ENCODE measurements at places on chromosomes 11 and 22. TPM values are rescaled to one million over a fixed set of nuclear protein-coding genes. Genes with fewer than 3 reads are reported as not detected.
A peak's percentile ranks its signal among the peaks of the same experiment; 100 is the strongest.

The DSCAML1 gene
- not detected for total RNA-seq

DNA sequence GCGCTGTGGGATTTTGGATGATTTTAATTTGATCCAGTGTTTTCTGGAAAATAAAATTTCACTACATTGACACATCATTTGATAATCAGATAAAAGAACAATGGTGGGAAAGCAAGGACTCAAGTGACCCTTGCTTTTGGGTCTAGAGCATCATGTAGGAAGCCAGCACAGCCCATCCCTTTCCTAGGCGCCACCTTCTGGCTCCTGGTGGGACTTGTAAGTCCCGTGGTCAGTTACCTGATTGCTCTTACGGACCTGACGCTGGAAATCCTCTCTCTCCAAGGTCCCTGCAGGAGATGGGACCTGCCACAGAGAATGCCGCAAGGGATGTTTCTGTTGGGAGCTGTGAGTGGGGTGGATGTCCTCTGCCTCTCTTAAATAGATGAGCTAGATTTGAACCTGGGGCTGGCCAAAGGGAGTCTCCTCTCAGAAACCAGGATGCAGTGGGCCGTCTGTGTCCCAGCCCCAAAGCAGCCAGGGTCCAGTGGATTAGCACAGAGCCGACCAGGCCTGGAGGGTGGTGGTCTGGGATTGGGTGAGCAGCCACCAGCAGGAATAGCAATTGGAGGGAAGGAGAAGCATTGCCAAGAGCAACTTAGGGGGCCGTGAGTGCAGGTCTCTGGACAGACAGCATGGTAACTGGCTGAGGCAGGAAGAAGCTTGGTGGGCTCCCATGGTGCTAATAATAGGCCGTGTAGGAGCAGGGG, 21.7 kb downstream of the TIMP3 start:
- ATAC-seq = no peak

DNA sequence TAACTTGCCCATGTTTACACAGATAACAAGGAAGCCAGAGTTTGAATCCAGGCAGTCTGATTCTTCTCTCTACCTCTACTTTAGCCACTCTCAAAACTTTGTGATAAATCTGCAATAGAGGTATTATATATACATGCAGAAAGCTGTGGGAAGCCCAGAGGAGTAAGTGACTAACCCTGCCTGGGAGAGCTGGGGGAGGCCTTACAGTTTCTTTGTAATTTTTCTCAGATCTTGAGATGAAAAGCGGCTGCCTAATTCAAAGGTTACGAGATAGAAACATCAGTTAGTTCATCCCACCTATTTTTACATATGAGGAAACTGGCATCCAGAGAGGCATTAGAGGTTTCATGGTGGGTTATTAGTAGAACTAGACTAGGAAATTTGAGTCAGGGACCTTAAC, 4.9 kb downstream of the STIM1 start:
- no peak for ATAC-seq

GRCh38 chr22:49137206-49137840, 690.4 kb downstream of the BRD1 start:
- ATAC-seq = no peak

- ATAC-seq = no peak
These were observed 683.5 kb upstream of the CCDC179 start for GRCh38 chr11:23543651-23544222.

The TMEM134 gene
- 135 TPM for total RNA-seq

GRCh38 chr11:120773501-120774031, 250.3 kb upstream of the TBCEL start:
- ATAC-seq = no peak

DNA sequence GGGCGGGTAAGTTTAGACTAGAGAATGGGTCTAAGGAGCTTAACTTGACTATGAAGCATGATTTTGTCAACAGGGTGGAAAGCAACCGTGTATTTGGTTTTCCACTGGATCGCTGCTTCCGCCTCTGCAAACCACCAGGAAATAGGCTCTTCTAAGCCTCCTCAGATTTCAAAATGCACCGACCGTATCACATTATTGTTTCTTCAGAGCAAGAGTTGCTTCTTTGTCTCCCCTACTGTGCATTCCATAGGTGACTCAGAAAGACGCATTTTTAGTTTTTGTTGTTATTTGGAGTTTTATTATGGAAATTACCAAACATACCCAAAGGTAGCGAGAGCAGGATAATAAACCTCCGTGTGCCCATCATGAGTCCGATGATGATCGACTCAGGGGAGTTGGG, 64.3 kb upstream of the RASD2 start:
- ATAC-seq = no peak

- ATAC-seq = no peak
These were observed 139.5 kb upstream of the TIMP3 start for GRCh38 chr22:32661737-32662586.

The LGR4 gene
- 22.8 TPM for total RNA-seq

The FIBIN gene
- 1.2 TPM for total RNA-seq

The C11orf91 gene
- 1.1 TPM for total RNA-seq

DNA sequence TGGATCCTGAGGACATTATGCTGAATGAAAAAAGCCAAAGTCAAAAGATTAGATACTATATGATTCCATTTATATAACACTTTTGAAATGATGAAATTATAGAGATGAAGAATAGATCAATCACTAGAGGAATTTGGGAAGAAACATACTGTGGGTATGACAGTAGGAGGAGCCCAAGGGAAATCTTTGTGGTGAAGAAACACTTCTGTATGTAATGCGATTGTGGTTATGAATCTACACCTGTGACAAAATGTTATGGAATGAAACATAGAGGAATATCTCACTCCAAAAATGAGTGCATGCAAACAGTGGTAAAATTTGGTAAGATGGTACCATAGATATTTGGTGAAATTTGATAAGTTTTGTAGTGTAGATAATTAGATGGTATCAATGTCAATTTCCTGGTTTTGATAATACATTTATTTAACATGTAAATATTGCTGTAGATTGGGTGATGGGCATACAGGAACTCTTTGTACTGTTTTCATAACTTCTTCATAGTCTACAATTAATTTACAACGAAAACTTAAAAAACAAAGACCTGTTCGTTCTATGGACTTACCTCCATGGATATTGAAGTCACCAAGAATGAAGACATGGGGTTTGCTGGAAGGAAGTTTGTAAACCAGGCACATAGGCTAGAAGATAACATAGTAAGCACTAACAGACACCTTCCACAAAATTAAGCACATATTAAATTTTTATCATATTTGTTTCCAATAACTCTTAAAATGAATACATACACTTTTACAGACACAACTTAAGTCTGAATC, 11.5 kb downstream of the MRGPRX1 start:
- no peak for ATAC-seq

The ZNF280B gene
- total RNA-seq = 0.04 TPM

The FXYD6 gene
- total RNA-seq = 1.6 TPM

DNA sequence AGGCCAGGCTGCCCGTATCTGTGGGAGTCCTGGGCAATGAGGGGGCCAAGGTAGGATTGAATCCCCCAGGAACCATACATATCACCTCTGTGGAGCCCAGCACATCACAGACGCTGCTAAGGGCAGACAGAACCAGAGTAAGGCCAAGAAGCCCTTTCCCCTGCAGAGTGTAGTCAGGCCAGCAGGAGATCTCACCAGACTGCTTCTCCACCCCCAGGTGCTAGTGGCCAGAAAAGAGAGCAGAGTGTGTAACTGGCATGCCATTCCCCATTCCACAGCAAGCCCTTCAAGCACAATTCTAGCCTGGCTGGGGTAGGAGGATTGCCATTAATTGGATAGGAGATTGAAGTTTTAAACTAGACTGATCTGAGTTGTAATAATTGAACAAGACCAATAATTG, 28.0 kb upstream of the FCHSD2 start:
- no peak for ATAC-seq

The TST gene
- total RNA-seq = 83.2 TPM

DNA sequence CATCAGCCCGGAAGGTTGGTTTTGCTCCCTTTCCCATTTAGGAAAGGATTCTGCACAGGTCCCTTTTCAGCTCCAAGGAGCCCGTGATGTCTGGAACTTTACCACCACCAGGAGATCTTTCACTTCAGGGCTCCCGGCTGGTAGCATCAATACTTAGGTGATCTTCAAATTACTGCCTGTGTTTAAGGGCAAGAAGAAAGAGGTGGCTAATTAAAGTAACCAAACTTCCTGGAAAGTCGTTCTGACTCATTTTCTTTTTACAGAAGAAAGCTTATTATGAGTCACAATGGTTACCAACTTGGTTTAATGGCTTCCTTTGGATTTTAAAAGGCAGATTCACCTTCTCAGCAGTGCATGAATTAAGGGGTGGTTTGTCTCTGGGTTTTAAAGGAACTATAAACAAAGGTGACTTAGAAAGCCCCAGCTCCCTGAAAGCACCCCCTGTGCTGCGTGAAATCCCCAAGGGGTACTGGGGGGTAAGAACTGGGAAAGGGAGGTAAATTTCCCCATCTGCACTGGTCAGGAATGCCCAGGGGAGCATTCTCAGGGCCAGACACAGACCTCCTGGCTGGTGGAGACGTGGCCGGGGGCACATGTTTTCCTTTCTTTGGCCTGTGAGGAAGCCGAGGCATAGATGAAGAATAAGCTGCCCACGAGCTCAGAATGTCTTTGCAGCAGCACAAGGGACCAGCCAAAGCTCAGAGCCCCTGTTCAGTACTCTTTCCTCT, 8.8 kb downstream of the POU2F3 start:
- peak; percentile 74 for ATAC-seq

- ATAC-seq = no peak
These were observed 107.2 kb downstream of the MPPED2 start for GRCh38 chr11:30478923-30479322.

The CABP7 gene
- not detected for total RNA-seq

The ADAMTS8 gene
- 0.56 TPM for total RNA-seq

- peak; percentile 39 for ATAC-seq
These were observed 40.2 kb downstream of the RRM1 start for GRCh38 chr11:4134806-4135205.

- no peak for ATAC-seq
These were observed 5.0 kb downstream of the NAGA start for GRCh38 chr22:42065438-42066125.

- no peak for ATAC-seq
These were observed 18.1 kb upstream of the PRR5 start for GRCh38 chr22:44683881-44684280.

- ATAC-seq = peak; percentile 57
These were observed 679.9 kb upstream of the CCDC179 start for GRCh38 chr11:23540101-23540561.

- no peak for ATAC-seq
These were observed 489.3 kb downstream of the NTM start for GRCh38 chr11:131859538-131860210.

DNA sequence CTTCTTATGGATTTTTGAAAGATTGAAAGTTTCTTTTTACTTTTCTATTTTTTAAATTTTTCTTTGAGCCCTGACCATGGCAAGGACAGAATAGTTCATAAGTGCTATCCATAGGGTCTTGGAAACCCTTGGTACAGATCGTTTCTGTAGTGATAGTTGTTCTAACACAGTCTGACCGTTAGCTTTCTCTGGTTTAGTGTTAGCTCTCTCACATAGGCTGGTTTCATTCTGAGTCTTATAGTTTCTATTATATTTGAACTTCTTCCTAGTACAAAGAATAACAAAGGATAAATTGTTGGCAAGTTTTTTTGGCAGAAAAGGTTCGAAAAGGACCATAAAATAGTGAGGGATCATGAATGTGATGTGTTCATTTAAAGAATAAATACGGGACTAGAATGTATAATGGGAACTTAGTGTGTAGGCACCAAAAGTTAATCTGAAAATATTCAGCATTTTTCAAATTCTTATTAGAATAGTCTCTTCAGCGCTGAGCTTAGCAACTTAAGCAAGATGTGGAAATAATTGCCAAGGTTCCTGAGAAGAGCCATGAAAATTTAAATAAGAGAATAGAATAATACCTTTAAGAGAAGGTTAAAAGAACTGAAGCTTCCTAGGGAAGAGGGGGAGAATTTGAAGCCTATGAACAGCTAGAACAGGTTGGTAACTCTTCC, 24.1 kb downstream of the FDX1 start:
- ATAC-seq = no peak

The CCDC89 gene
- 0.12 TPM for total RNA-seq

DNA sequence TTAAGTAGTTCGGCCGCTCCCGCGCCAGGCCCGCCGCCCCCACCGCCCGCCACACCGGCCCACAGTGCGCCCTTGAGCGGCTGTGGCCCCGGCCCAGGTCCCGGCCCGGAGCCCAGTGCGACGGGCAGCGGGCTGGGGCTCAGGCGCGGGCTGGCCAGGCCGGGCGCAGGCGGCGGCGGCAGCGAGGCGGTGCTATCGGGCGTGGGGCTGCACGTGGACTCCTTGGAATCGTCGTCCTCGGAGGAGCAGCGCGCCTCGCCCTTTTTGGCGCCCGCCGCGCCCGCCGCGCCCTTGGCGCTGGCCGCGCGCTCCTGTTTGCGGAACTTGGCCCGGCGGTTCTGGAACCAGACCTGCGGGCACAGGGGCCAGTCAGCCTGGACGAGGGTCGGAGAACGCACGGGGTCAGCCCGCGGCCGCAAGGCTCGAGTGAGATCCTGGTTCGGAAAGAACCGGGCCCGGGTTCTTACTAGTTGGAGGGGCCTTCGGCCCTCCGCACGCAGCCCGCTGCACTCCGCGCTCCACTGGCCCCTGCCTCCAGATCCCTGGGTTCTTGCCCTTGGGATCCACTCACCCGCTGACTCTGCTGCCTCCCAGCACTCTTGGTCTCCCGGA, 4.0 kb downstream of the PHOX2A start:
- ATAC-seq = peak; percentile 64

- no peak for ATAC-seq
These were observed 71.7 kb downstream of the AMBRA1 start for GRCh38 chr11:46521961-46522681.

The OR8D1 gene
- not detected for total RNA-seq

DNA sequence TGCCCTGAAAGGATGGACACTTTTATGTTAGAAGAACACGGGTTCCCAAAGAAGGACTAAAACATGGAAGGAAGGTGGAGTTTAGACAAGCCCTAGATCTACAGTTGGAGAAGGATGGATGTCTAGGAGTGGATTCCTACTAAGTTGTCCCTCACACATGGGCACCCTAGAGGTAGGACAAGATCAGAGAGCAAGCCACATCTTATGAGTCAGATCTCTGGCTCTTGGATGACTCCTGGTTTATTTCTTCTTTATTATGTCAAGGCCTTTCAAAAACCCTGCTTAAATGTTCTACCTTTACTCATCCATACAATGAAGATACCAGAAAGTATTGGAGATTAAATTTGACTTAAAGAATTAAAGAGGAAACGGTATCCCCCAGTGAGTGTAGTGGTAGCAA, 34.4 kb downstream of the PRCP start:
- no peak for ATAC-seq

- ATAC-seq = peak; percentile 97
These were observed 83.9 kb downstream of the OR5AK2 start for GRCh38 chr11:57072640-57073039.

The YPEL1 gene
- 0.36 TPM for total RNA-seq

The NLRP14 gene
- not detected for total RNA-seq

The KCNK4 gene
- not detected for total RNA-seq

- ATAC-seq = no peak
These were observed 2.9 kb upstream of the SLC6A5 start for GRCh38 chr11:20596205-20597153.

The PARVG gene
- total RNA-seq = 2.1 TPM
